ENCODE measurements at places on chromosomes 12 and 14. TPM values are rescaled to one million over a fixed set of nuclear protein-coding genes. Genes with fewer than 3 reads are reported as not detected.

Gene INSM2
- not detected for total RNA-seq

Gene PROX2
- total RNA-seq = not detected

Gene ZFHX2
- 0.66 TPM for total RNA-seq

Gene TGM1
- 0.32 TPM for total RNA-seq

Gene DPPA3
- not detected for total RNA-seq

Gene FAIM2
- 1.9 TPM for total RNA-seq

Gene GLIPR1L2
- total RNA-seq = 6.3 TPM

Gene FGF23
- not detected for total RNA-seq

Gene CPNE8
- total RNA-seq = 28.3 TPM

Gene EFS
- 15.7 TPM for total RNA-seq

Gene BIN2
- 6.2 TPM for total RNA-seq

Gene NFE2
- 0.48 TPM for total RNA-seq

Gene FAM222A
- 7.3 TPM for total RNA-seq

Gene AVPR1A
- total RNA-seq = 50.4 TPM

Gene LAG3
- total RNA-seq = 0.80 TPM

Gene AHNAK2
- total RNA-seq = 46.7 TPM

Gene DLGAP5
- total RNA-seq = 0.15 TPM

Gene KRT86
- total RNA-seq = 0.66 TPM

Gene RIPK3
- 13.4 TPM for total RNA-seq
